ENCODE measurements at places on chromosomes 2 and 18.

- DNase-seq: no peak
These were observed 58.2 kb upstream of the DYNC1I2 start for GRCh38 chr2:171629113-171629512.

DNA sequence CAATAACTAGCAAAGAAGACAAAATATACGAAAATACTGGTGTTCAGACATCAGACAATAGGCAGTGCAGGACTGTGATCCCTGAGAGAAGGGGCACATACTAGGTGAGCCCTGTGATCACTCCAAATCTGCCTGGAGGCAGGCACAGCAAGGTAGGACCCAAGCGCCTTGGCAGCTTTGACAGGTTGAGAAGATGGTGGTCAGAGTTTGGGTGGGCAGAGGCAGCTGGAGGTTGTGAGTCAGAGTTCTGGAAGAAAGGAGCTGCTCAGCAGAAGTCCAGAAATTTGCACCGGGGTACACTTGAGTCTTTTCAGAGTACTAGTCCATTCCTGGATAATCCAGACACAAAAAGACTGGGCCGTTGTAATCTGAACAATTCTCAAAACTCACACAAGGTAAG is 14.0 kb downstream of the KIF1A start:
- DNase-seq: no peak

GRCh38 chr18:69564602-69565001 is 163.9 kb downstream of the DOK6 start:
- no peak for DNase-seq

DNA sequence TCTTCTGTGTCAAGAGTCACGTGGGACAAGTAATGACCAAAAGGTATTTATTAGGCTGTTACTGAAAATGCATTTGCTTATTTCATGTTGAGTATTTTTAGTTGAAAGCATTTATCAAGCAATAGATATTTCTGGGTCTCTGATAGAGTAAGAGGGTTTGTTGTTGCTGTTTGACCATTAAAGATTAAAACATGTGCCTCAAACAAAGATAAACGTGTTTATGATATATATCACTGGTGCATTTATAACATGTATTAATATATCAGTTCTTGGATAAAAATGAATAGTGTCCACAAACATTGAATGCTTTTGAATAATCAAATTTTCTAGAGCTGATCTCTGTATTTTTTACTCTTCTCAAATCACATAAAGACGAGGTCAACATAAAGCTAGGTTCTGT is 467.7 kb downstream of the THSD7B start:
- DNase-seq: no peak

DNA sequence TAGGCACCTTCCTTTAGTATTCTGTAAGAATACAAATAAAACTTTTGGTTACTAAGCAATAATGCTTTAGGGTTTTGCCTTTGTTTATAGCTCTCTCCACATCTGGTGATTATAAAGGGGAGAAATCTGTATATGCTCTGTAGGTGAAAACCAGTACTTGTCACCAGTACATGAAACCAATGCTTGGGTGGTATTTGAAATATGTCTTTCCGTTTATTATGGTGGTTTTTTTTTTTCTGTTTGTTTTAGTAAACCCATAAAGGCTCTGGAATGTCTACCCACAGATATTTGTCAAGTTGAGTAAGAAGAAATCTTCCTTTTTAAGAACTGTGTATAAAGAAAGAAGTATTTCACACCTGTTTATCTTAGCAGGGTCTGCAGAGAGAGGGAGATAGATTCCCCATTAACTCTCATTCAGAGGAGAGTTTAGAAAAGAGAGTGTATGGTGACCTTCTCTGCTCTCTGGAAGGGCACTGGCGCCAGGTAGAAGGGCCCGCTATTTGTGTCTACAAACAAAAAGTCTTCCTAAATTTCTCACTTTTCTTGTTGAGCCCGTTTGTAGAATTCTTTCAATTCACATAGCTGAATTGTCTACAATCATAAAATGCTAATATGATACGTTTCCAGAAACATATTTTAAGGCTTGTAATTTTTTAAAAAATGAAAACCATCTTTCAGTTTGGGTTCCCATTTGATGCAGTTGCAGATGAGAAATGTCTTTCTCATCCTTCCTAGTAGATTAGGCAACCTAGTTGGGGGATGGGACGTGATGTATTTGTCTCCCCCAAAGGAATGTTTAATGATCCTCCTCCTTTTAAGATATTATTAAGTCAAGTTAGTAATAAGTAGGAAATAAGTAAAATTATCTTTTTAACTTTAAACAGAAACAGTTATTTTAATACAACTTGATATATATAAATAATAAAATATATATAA is 33.9 kb downstream of the MAP3K20 start:
- DNase-seq: no peak

- no peak for DNase-seq
These were observed 156.6 kb downstream of the KCNJ3 start for GRCh38 chr2:154855138-154855537.

- no peak for DNase-seq
These were observed 47.6 kb downstream of the LONRF2 start for GRCh38 chr2:100274566-100275199.

DNA sequence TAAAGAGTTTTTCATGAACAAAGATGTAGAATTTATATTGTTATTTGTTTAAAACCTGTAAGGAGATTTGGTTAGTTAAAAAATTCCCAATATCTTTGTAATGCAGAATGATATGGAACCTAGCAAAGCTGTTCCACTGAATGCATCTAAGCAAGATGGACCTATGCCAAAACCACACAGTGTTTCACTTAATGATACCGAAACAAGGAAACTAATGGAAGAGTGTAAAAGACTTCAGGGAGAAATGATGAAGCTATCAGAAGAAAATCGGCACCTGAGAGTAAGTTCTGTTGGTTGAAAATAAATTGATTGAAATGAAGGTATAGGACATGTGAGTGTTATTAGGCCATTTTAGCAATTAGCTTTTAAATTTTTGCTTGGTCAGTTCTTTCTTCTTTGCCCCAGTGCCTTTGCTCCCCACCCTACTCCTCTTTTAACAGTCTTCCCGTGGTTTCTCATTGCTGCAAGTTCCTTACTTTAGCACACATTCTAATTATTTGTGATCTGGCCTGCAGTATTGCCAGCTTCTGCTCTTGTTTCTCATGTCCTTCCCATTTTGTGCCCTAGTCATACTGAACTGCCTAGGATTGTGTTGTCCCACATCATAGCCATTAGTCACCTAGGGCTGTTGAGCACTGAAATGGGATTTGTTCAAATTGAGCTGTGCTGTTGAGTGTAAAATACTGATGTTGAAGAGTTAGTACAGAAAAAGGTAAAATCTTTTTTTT is 36.6 kb downstream of the VAPA start:
- DNase-seq: no peak

DNA sequence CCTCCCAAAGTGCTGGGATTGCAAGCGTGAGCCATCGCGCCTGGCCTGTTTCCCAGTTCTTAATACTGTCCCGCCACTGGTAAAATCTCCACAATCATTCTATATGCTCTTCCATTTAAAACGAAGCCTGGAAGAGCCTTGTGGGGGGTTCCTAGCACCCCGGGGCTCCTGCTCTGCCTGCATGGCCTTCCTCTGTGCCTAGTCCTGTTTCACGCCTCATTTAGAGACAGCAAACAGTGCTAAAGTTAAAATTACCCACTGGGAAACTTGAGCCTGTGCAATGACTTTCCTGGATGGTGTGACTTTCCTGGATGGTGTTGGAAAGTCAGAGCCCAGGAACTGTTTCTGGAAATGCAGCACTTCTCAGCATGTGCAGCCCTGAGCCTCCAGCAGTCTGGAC is 55.0 kb downstream of the INPP5D start:
- DNase-seq: no peak

DNA sequence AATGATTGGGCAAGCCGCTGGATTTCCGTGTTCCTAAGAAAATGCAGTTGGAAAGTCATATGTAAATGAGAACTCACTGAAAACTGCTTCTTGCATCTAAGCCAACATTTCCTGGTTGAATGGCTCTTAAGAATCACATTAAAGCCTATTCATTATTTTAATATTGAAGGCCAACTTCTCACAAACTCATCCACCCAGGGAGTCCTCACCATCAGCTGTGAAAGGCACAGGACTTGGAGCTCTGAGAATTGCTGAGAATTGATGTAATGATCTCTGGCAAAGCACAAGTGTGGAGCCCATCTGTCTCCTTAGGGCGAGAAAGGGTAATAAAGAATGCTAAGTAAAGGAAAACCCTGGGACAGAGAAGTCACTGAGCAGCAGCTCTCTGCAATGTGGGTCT is 55.9 kb upstream of the APCDD1 start:
- no peak for DNase-seq

GRCh38 chr2:138373993-138374408 is 127.6 kb upstream of the SPOPL start:
- DNase-seq: peak; percentile 13

- no peak for DNase-seq
These were observed 47.9 kb downstream of the RBMS1 start for GRCh38 chr2:160445673-160446072.

- no peak for DNase-seq
These were observed 105.2 kb upstream of the ARHGAP28 start for GRCh38 chr18:6624271-6624660.

- DNase-seq: no peak
These were observed 2.9 kb upstream of the ME2 start for GRCh38 chr18:50875966-50876536.

DNA sequence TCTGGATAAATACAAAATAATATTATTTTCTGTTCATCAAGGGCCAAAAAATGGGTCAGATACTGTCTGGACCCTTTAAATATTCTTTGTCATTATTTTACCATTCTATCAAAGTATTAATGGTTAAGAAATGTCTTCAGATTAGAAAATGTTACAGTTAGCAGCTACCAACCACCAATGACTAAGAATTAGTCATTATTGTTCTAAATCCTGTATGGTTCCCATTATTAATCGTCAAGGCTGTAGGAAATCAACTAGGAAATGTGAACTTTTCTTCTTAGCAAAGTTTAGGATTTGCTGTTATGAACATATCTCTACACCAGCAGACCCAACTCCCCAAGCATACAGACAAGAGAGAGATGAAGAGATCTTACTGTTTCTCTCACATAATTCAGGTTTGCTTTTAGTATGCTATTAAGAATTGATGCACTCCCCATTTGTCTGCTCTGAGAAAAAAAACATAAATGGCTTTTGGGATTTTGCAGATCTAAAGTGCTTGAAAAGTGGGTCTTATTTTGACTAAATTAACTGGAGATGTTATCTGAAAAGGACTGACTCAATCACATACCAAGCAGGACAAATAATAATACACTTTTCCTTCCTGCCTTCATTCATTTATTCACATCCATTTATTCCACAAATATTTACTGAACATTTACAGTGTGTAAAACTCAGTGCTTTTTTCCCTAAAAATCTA is 147.7 kb downstream of the PPP1R1C start:
- no peak for DNase-seq

GRCh38 chr2:235996419-235996818 is 171.8 kb downstream of the GBX2 start:
- DNase-seq: peak; percentile 67

DNA sequence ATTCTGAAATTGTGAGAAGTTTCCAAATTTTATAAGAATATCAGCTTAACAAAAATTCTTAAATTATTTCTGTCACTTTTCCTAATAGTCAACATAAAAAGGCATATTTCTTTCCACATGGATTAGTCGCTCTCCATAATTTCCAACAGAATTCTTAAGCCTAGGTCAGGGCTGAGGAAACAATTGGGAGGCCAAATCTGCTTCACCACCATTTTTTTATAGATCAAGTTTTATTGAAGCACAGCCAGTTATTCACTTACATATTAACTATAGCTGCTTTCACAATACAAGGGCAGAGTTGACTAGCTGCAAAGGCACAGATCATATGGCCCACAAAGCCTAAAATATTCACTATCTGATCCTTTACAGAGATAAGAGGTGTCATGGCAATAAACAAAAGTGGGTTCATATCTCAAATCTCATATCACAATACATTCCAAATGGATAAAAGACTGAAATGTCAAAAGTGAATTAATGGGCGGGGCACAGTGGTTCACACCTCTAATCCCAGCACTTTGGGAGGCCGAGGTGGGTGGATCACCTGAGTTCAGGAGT is 18.7 kb downstream of the MEMO1 start:
- no peak for DNase-seq

DNA sequence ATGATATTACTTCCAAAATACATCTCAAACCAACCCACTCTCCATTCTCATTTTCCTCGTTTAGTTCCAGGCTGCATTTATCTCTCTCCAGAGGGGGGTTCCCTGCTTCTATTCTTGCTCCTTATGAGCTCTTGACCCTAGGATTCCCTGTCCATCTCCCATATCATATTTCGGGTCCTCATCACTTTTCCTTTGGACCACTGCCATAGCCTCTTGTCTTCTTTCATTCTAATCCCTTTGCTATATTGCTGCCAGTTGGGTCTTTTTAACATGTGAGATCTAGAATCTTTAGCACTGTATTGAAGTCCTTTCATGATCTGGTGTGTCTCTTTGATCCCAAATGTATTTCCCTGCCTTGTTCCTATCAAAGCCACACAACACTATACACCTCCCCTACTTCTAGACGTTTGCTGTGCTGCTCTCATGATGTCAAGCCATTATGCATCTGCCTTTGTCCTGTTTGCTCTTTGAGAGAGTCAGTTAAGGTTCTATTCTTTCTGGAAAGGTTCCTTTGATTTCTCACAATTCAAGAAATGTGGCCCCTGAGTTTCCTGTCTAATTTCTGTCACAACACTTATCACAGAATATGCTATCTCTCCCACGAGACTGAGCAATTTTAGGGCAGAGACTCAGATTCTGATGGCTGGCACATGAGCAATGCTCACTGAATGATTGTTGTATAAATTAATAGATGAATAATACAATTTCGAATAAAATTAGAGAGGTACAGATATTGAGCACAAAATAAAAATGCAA is 43.2 kb upstream of the SESTD1 start:
- no peak for DNase-seq

GRCh38 chr2:159953136-159953823 is 109.1 kb downstream of the PLA2R1 start:
- DNase-seq: no peak

- no peak for DNase-seq
These were observed 1.2 kb upstream of the TRAPPC8 start for GRCh38 chr18:31943878-31944816.

DNA sequence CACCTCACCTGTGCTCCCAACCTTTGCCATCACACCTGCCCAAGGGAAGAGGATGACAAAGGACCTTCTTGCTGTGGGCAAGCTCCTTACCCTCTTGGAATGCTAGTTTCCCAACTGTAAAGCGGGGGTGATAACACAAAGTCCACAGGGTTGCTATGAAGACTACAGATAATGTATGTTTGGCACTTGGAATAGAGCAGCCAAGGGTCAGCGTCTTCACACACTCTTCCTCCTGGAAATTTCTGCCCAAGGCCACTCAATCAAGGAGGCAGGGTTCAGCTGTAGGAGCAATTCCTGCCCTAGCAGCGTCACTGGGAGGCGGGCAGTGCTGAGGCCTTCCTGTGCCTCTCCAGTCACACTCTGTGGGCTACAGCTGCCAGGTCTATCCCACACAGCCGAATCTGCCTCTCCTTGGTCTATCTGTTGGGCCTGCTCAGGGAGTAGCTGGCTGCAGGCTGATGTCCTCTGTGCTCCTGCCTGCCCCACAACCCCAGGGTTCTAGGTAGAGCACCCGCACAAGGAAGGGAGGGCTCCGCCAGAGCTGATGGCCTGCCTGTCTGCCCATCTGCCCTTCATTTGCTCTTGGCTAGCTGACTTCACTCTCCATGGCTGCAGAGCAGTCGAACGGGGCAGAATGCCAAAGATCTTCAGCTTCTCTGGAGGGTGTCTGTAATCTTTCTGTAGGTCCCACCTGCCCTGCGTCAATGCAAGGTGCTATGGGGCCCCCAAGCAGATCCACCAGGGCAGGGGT is 91.9 kb downstream of the MRO start:
- no peak for DNase-seq

- no peak for DNase-seq
These were observed 287.6 kb downstream of the SETBP1 start for GRCh38 chr18:44968336-44968735.

- DNase-seq: peak; percentile 45
These were observed 97.2 kb upstream of the TSPYL6 start for GRCh38 chr2:54353216-54353615.
